ENCODE measurements at places on chromosomes 1 and 21.

GRCh38 chr1:158146739-158147138 is 34.0 kb upstream of the CD1D start:
- no peak for DNase-seq

GRCh38 chr1:59364037-59364436 is 67.1 kb downstream of the FGGY start:
- no peak for DNase-seq

DNA sequence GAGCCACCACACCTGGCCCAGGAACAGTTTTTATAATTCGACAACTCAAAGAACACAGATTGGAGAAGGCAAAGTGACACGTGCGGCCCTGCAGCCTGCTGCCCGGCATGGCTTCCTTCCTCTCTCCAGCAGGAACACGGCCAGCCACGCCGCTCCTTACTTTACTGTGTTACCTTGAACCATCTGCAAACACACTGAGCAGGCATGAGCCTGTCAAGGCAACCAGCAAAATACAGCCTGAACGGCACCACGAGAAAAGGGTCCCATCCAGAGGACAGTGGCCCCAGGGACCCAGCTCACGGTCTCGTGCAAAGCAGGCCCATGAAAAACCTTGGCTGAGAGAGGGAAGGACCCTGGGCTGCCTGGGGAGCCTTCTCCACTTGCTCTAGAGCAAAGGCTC is 38.8 kb downstream of the NPHP4 start:
- no peak for DNase-seq

- no peak for DNase-seq
Observed at GRCh38 chr1:31793586-31794285, 22.1 kb downstream of the SPOCD1 start.

DNA sequence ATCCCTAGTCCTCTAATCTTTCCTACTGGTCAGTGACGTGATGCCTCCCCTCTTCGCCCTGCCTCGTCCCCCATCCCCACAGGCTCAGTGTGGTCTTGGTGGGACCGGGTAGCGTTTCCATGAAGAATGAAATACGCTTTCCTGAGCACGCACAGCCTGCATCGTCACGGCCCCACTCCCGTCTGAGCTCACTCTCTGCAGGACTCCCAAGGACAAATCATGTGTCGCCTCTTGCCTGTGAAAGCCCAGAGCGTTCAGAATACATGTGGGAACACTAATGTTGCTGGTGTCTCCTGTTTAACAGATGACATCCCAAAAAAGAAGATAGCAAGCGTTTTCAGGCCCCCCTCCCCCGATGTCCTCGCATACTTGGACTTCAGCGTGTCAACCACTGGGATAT is 49.2 kb downstream of the S100B start:
- no peak for DNase-seq

- DNase-seq: no peak
Observed at GRCh38 chr1:11523261-11523660, 44.3 kb downstream of the DISP3 start.

DNA sequence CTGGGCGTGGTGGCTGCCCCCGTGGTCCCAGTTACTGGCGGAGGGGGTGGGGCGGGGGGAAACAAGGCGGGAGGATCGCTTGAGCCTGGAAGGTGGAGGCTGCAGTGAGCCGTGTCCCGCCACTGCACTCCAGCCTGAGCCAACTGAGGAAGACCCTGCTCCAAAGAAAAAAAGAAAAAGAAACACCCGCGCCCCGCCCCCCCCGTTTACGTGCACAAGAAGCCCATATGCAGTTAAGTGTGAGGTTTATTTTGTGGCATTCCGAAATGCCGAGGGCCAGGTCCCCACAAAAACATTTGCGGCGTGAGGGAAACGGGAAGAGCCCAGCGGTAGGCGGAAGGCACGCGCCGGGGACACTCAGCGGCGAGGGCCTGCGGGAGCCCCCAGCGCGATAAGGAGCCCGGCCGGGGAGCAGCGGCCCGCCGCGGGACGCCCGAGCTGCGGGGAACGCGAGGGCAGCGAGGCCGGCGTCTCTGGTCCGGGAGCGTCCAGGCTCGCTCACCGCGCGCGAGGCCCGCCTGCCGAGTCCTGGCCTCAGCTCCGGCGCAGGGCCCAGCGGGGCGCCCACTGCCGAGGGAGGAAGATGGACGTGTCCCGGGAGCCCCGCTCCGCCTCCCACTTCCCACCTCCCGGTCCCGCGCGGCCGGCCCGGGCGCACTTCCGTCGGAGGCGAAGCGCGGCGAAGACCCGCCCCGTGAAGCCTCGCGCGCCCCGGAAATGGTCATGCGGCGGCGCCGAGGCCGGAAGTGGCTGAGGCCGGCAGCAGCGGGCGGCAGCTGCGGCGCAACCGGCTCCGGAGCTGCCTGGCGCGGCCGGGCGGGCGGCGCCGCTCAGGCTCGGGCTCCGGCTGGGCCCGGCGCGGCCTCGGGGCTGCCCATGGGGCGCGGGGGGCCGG is at the start of gene TRAPPC10:
Gene TRAPPC10, plus strand, starts transcription at position 731 of the 895 bp plus-strand sequence. CDS start 185 bp downstream, outside the sequence.
- DNase-seq: peak; percentile 97

GRCh38 chr1:112698366-112699310 is 8.3 kb downstream of the RHOC start:
- DNase-seq: no peak

GRCh38 chr1:3337798-3338724 is 116.4 kb upstream of the ARHGEF16 start:
- no peak for DNase-seq

DNA sequence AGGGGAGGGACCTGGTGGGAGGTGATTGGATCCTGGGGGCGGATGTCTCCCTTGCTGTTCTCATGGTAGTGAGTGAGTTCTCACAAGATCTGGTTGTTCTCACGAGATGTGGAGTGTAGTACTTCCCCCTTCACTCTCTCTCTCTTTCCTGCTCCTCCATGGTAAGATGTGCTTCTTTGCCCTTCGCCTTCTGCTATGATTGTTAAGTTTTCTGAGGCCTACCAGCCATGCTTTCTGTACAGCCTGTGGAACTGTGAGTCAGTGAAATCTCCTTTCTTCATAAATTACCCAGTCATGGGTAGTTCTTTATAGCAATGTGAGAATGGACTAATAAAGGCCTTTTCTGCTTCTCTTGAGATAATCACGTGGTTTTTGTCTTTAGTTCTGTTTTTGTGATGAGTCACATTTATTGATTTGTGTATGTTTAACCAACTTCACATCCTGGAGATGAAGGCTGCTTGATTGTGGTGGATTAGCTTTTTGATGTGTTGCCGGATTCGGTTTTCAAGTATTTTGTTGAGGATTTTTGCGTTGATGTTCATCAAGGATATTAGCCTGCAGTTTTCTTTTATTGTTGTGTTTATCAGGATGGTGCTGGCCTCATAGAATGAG is 45.5 kb downstream of the RABGAP1L start:
- peak; percentile 13 for DNase-seq

DNA sequence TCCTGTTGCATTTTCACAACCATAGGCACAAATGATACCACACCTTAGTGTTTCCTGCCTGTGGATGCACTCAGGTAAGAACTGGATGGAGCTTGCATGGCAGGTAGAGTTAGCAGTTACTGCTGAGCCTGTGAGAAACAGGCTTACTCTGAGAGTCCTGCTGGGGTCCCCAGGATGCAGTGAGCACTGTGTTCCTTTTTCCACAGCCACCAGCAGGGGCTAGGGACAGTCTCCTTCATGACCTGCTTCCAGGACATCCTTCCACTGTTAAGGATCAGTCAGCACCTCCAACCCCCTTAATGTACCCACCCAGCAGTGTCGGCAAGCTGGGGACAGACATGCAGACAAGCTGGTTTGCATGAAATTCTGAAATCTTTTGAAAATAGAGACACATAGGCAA is 16.3 kb downstream of the CAPN8 start:
- no peak for DNase-seq

- no peak for DNase-seq
Observed at GRCh38 chr1:4653796-4654725, at the start of gene AJAP1. Gene AJAP1, plus strand, starts transcription at chr1:4654609. Its CDS starts 817 bp downstream, at chr1:4655426.

DNA sequence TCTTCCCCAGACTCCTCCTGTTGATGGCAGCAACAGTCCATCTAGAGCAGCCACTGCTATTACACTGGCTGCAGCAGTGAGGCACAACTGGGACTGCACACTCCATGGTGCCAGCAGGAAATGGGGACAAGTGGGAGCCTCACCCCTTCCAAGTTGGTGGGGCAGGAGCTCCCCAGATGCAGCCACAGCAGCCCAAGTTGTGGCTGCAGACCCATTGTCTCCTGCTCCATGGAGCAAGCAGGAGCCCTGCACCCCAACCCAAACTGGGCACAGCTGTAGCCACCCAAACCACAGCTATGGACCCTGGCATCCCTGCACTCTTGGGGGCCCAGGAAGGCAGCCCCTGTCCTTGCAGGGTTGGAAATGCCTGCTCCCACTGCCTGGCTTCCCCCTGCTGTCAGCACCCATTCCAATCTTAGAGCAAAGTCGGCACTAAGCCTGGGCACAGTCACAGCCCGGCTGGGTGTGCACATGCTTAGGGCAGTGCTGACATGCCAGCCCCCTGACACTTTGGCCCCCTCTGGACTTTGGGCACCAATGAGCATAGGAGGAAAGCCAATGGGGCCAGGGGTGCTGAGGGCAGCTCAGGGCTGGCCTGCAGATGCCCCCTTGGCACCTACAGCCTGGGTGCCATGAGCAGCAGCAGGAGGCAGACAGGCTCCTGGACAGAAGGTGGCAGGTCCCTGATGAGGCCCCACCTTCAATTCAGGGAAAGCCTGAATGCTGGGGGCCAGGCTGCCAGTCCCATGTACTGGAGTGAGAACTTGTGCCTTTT is 44.0 kb downstream of the MATN1 start:
- DNase-seq: no peak

DNA sequence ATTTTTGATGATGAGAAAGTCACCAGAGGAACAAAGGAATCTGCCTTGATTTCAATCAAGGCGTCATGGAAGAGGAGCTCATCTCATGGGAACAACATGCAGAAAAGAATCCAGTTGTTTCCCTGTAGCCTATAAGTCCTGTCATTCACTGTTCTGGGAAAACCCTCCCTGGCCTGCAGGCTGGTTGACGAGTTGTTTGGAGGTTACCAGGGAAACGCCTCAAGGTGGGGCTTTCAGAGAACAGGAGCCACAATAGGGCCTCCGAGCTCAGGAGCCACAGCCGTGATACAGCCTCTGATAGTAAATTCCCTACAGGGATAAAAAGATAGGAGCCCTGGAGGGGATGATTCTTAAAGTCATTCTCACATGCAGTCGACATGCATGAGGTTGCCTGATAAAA is 135.2 kb downstream of the PSMG1 start:
- peak; percentile 87 for DNase-seq
